ENCODE measurements at places on chromosomes 13 and 19.
A peak's percentile ranks its signal among the peaks of the same experiment; 100 is the strongest.

DNA sequence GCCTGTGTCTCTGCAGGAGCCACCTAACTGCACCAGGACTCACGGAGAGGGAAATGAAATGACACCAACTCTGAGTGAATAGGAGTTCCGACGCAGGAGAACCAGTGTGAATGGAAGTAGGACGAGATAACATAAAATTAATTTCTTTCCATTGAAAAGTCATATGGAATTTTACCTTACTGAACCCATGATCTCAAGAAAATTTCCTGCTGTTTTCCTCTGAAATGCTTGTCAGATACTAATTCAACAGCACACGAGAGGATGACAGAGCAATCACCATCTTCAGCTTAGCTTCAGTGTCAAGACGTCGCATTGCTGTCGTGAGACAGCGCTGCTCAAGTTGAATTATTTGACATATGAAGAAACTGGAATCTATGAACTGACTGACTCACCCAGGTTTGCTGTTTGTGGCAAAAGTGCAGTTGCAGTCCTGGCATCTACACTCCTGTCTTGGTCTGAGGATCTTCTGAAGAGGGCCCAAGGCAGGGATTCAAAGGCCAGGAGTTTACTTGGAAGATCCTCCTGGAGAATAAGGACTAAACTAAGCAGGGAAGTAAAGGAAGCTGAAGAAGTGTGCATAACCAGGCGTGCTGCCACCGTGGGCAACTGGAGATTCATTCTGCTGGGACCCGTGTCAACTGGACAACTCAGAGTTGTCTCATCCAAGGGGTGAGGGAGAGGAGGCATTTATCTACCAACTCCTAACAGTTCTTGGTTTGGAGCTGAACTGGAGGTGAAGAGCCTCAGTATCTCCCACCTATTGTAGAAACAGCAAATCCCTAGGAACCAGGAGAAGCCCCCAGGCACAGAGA is 214.4 kb upstream of the IRS2 start:
- DNase-seq: no peak

GRCh38 chr13:27028683-27029480 is 142.7 kb downstream of the USP12 start:
- no peak for DNase-seq

DNA sequence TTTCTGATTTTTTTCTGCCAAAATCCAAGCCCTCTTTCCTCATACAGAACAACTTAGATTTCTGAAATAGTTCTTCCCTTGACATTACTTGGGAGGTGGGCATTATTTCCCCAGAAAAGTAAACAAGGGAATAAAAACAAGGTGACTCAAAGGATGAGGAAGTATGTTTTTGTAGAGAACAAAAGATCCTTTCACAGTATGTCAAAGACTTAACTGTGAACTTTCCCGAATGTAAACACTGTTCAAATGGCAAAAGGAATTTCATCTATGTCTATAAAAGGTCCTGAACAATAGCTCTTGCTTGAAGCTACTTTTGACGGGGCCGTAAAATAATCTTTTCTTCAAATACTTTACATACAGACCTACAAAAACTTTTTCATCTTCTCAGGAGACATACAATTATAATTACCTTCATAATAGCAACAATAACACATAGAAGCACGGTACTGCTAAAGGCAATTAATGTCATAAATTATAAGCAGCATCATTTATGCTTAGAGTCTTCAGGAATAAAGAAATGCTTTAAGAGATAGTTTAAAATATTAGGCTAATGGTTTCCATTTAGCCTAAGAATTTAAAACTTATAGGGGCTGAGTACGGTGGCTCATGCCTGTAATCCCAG is 191.1 kb downstream of the RGCC start:
- DNase-seq: no peak

DNA sequence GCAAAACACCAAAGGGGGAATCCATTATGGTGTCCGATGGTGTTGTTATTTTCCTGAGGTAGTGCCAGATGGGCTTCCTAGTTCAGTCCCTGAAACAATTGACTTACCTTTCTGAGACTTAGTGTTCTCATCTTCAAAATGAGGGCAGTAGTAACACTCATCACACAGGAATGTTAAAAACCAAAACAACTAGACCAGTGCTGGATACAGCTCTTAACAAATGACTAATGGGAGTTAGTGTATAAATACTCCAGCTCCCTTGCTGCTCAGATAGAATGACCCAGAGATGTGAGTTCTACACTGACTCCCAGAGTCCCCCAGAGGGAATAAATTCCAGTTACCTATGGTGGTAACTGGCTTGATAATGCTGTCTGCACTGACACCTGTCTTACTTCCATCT is 49.9 kb downstream of the MBD3L2B start:
- DNase-seq: no peak

GRCh38 chr13:60887711-60888110 is 490.7 kb downstream of the TDRD3 start:
- DNase-seq: no peak

DNA sequence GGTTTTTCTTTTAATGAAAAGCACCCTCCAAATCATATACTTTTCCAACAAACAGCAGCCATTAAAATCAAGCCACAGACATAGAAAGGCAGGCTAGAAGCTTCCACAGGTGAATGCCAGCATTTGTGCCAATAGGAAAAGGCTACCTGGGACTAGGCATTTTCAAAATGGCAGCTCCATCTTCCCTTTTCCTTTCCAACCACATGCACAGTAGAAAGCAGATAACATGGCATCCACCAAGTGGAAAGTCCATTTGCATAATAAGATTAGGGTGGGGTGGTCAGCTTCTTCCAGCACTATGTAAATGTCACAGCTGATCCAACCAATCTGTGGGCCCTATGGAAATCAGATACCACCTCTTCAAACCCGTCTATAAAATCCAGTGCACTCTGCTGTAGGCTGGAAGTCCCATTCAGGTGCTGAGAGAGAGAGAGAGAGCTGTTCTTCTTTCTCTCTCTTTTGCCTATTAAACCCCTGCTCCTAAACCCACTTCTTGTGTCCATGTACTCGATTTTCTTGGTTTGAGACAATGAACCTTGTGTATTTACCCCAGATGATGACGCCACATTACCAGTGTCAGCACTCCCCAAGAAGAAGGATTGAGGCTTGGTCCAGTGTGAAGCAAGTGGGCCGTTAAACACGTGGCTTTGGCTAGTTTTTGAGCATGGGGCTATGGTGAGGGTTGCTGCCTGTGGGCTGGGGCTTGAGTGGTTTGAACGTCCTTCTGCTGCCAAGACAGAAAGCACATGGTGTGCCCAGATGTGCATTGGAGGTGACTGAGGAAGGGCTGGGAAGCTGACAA is 24.2 kb upstream of the IGFL1 start:
- DNase-seq: no peak

GRCh38 chr19:41302624-41303351 is 7.2 kb upstream of the CCDC97 start:
- peak; percentile 42 for DNase-seq

DNA sequence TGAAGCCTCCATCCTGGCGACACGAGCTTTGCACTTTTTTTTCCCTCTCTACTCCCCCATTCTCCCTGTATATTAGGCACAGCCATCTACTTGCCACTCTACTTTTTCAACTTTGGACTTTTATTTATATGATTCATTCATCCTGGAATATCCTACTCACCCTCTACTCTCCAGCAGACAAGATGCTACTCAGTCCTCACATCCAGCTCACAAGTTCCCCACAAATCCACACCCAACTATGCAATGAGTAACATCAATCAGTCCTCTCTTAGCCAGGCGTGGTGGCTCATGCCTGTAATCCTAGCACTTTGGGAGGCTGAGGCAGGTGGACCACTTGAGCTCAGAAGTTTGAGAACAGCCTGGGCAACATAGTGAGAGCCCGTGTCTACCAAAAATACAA is 23.9 kb upstream of the URAD start:
- DNase-seq: no peak

- no peak for DNase-seq
Measured at GRCh38 chr19:34316741-34317301, 48.2 kb upstream of the GPI start.

GRCh38 chr19:5484398-5485285 is 29.4 kb downstream of the ZNRF4 start:
- DNase-seq: no peak

DNA sequence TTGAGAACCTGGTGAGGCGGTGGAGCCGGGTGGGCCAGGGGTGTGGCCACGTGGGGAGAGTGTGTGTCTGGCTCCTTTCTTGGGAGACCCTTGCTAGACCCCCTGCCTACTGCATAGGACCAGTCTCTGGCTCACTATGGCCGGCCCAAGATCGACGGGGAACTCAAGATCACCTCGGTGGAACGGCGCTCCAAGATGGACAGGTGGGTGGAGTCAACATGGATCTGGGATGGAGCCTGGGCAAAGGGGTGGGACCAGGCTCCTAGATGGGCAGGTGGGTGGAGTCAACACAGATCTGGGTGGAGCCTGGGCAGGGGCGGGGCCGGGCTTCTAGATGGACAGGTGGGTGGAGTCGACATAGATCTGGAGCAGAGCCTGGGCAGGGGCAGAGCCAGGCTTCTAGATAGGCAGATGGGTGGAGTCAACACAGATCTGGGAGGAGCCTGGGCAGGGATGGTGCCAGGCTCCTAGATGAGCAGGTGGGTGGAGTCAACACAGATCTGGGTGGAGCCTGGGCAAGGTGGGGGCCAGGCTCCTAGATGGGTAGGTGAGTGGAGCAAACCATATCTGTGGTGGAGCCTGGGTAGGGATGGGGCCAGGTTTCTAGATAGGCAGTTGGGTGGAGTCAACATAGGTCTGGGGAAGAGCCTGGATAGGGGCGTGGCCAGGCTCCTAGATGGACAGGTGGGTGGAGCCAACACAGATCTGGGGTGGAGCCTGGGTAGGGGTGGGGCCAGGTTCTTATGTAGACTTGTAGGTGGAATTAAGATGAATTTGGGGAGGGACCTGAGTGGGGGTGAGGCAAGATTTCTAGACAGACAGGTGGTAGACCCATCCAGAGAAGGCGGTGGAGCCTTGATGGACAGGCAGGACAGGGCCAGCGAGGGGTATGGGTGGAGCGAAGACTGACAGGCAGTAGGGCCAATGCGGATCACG is 56.5 kb downstream of the VAV1 start:
- no peak for DNase-seq

DNA sequence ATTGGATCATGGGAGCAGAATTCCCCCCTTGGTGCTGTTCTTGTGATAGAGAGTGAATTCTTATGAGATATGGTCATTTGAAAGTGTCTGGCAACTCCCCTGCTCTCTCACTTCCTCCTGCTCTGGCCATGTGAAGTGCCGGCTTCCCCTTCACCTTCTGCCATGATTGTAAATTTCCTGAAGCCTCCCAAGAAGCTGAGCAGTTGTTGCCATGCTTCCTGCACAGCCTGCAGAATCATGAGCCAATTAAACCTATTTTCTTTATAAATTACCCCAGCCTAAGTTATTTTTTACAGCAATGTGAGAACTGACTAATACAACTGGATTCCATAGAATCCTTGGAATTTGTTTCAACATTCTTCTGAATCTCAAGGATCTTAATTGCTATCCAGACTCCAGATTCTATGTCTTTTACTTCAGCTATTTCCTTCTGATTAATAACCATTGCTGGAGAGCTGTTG is 328.1 kb downstream of the SLITRK5 start:
- DNase-seq: no peak

- no peak for DNase-seq
Measured at GRCh38 chr19:6818246-6818645, 45.7 kb downstream of the VAV1 start.

- DNase-seq: no peak
Measured at GRCh38 chr13:52405369-52405766, 604 bp downstream of the THSD1 start.

- DNase-seq: no peak
Measured at GRCh38 chr13:75073786-75074185, 408.2 kb downstream of the TBC1D4 start.

- DNase-seq: peak; percentile 76
Measured at GRCh38 chr19:49677901-49678674, 1.0 kb downstream of the PRMT1 start.

DNA sequence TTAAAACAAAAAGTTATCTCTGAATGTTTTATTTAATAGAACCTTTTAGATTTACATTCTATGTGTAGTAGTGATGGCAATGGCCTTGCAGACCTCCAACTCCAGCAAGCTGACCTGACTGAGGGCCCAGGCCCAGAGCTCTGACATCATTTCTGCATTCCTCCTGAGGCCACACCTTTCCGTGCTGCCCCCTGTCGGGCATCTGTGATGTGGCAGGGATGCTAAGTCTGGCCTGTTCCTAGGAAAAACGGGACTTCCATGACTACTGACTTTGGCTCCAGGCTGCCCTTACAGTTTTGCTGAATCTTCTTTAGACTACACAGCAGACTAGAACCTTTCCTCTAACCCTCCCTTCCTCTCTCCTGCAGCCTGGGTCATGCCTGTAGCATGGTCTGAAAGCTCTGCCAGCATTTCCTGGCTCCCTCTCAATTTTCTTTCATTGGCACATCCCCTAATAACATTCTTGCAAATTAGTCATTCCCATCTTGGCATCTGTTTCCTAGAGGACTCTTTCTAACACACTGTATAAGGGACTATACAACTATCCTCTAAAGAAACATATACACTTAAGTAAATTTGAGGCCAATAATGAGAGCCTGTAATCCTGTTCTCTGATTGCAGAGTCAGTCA is 249.1 kb downstream of the GPC5 start:
- no peak for DNase-seq

GRCh38 chr19:58582985-58583384 is 9.8 kb upstream of the MZF1 start:
- no peak for DNase-seq

GRCh38 chr19:28960586-28960985 is 252.4 kb downstream of the UQCRFS1 start:
- DNase-seq: no peak

DNA sequence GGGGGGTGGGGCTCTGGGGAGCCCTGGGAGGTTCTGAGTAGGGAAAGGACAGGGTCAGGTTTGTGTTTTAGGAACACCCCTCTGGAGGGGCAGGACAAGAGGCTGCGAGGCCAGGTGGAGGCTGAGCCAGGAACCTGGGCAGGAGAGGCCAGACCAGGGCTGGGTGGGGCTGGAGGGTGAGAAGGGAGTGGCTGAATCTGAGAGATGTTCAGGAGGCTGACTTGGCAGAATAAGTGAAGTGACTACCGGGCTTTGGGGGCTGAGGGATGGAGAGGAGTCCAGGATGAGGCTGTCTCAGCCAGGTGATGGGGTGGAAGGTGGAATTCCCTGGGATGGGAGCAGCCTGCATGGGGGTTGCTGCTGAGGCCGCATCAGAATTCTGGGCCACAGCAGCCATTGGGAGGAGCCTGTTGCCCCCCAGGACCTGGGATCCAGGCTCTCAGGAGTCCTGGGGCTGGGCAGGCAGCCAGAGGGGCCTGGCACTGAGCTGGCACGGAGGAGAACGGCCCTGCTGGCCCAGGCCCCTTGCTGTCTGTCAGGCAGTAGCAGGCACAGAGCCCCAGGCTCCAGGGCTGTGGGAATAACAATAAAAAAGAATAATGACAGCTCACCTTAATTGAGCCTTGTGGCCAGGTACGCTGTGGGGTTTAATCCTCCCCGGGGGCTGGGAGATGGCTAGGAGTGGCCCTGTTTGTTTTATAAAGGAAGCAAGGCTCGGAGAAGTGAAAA is 3.3 kb downstream of the PPP5C start:
- no peak for DNase-seq

Measured in stimulated activated CD8-positive, alpha-beta memory T cell treated with anti-CD3 and anti-CD28 coated beads, Interleukin-2, amount 100 ng/mL, for 1 hour (primary cell).